ENCODE measurements at places on chromosomes 13 and 19.
A peak's percentile ranks its signal among the peaks of the same experiment; 100 is the strongest.

DNA sequence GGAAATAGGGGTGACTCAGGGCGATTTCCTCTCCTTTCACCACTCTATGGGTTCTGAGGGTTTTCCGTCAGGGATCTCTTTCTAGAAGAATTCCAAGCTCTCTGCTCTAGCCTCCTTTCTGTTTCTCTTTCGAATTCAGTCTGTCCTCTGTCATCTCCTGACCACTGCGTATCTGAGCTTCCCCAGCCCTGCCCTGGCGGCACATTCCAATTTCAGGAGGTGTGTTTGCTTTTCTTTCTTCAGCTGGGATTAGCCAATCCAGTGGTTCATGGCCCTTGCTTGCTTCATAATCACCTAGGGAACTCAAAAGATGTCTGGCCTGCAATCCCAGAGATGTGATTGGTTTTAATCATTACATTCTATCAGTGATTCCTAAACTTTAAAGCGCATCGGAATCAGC lies 9.4 kb downstream of the IFNL2 start:
- peak; percentile 33 for DNase-seq

DNA sequence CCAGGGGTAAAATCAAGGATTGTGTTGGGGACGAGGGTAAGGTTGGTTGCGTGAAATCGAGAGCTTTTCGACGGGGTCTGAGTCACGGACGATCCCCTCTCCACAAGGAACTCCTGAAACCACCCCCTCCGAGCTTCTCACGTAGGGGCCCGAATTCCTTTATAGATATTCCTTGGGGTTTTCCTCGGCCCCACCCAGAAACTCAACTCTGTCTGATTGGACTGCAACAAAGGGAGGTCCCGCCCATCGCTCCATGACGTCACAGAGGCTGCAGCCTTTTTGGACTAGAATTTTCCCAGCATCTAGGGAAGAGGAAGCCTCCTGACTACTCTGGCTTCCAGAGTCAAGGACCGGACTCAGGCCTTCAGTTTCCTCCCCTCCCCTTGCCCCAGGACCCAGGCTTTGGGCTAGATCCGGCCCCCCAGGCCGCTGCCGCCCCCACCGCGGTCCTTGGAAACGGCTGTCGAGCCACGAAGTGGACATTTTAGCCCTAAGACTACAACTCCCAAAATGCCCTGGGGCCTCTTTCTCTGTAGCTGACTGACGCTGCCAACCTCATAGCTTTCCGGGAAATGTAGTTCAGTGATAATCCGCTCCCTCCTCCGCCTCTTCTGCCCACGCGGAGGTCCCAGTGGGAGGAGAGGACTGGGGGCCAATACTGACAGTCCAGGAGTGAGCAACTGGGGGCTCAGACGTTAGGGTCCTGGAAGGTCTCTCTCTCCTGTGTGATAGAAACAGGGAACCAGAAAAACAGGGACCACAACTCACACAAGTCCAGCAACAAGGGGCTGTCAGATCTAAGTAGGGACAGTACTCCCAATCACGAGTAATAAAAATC lies at the start of gene IZUMO1:
Gene IZUMO1, minus strand, starts transcription at position 172 of the 838 bp plus-strand sequence. CDS start 1,050 bp downstream, outside the sequence.
- DNase-seq = peak; percentile 83

DNA sequence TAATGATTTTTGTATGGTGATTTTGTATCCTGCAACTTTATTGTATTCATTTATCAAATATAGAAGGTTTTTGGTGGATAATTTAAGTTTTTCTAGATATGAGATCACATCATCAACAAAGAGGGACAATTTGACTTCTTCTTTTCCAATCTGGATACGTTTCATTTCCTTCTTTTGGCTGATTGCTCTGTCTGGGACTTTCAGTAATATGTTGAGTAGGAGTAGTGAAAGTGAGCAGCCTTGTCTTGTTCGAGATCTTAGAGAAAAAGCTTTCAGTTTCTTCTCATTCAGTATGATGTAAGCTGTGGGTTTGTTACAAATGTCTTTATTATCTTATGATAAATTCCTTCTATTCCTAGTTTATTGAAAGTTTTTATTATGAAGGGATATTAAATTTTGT lies 352.0 kb upstream of the DACH1 start:
- DNase-seq = peak; percentile 10

DNA sequence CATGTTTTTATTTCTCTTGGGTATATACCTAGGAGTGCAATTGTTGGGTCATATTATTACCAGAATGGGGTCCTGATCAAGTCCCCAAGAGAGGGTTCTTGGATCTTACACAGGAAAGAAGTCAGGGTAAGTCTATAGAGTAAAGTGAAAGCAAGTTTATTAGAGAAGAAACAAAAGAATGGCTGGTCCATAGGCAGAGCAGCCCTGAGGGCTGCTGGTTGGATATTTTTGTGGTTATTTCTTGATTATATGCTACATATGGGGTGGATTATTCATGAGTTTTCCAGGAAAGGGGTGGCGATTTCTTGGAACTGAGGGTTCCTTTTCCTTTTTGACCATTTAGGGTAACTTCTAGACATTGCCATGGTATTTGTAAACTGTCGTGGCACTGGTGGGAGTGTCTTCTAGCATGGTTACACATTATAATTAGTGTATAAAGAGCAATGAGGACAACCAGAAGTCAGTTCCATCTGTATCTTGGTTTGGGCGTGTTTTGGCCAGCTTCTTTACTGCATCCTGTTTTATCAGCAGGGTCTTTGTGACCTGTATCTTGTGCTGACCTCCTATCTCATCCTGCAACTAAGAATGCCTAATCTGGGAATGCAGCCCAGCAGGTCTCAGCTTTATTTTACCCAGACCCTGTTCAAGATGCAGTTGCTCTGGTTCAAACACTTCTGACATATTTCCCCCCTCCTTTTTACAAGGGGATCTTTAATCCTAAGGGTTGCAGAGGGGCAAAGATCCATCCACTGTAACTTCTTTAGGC lies 41.1 kb downstream of the CEACAM1 start:
- peak; percentile 88 for DNase-seq

DNA sequence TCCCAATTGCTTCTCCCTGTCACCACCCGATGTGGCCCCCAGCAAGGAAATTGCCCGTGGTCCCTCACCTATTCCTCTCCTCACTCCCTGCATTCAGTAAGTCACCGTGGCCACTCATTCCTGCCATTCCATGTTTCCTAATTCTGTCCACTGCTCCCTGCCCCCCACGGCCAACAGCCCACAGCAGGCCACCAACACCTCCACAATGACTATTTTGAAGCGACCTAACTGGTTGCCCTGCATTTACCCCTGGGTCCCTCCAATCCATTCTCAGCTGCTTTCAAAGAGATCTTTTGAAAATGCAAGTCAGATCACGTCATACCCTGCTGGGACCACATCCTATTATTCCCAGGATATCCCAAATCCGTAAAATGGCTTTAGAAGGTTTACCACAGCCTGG lies 210.4 kb downstream of the DCLK1 start:
- no peak for DNase-seq

All from OCI-M1 (cell line).